ENCODE measurements at places on chromosomes 6 and 20.

- H3K36me3 ChIP-seq = no peaks in the 10 kb centered on the region
- H3K27me3 ChIP-seq = no peaks in the 10 kb centered on the region
- H3K27ac ChIP-seq = no peak overlapping the region
- DNase-seq = no peak
- no peak overlapping the region for H3K4me3 ChIP-seq
- H3K4me1 ChIP-seq = no peaks in the 10 kb centered on the region
These were observed 198.9 kb upstream of the SSTR4 start for GRCh38 chr20:22836211-22836610.

DNA sequence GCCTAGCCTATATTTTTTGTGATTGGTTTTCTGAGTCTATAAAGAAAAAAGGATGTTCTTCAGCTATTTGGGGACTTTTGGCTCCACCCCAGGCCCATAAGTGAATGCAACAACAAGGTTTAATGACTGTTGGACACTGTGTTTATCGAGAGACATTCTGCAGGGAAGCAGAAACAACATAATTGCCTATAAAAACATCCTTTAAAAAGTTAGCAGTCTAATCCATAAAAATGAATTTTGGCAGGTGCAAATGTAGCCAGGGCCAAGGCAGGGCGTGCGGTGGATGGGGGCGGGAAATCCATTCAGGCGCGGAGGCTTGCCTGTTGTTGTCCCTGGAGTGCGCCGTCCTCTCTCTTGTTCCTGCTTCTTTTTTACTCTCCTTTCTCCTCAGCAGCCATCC lies 99.3 kb downstream of the PAX1 start:
- no peaks in the 10 kb centered on the region for H3K27me3 ChIP-seq
- no peaks in the 10 kb centered on the region for H3K36me3 ChIP-seq
- no peak overlapping the region for H3K4me3 ChIP-seq
- DNase-seq = no peak

DNA sequence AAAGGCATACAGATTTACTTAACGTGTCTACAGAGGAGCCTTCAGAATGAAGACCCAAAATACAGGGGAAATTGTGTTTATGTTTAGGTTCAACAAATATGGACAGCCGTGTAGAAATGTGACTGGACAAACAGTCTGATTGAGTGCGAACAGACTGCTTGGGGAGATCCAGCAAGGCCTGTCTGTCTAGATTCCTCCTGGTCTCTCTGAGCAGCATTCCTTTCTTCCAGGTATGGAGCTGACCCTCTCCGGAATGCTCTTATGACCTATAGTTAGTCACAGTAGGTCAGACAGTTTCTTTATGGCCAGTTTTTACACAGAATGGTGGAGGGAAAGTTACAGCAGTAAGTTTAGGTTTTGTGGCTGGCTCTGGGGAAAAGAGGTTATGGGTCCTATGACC lies 9.0 kb downstream of the RIN2 start:
- no peak overlapping the region for H3K4me3 ChIP-seq
- no peak overlapping the region for H3K27ac ChIP-seq
- H3K36me3 ChIP-seq = no peaks in the 10 kb centered on the region
- no peak for DNase-seq
- H3K4me1 ChIP-seq = no peaks in the 10 kb centered on the region

DNA sequence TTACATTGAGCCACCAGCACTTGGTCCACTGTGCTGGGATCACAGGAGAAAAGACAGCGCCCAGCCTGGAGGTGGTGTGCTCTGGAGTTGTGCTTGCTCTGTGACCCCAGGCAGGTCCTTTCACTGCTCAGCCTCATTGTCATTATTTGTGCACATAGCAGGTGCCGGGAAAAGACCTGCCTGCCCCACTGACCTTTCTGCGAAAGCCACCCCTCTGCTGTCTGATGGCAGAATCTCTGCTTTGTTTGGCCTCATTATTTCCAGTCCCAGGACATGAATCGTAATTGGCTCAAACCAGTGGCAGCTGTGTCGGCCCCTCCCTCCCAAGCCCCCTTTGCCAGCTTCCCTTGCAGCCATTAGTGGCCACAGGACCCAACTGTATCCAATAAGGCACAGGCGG lies 185.2 kb upstream of the UST start:
- no peak overlapping the region for H3K27ac ChIP-seq
- DNase-seq = no peak

DNA sequence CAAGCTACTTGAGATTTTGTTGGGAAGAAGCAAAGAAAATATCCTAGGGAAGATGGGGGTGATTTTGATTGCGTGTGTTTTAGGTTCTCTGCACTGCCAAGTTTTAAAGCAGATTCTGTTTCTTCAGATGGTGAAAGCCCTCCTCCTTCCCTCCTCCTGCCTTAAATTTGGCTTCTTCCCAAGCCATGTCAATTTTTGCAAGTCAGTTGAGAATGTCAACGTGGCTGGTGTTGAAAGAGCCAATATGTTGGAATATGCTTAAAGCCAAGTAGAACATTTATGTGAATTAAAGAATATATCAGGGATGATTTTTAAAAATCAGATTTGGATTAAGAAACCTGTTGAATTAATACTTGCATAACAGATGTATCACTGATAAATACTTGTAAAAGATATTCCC lies 270.8 kb downstream of the ARID1B start:
- H3K4me1 ChIP-seq = no peaks in the 10 kb centered on the region
- DNase-seq = no peak
- no peak overlapping the region for H3K27ac ChIP-seq
- no peaks in the 10 kb centered on the region for H3K27me3 ChIP-seq
- peaks cover 4% of the 10 kb centered on the region for H3K36me3 ChIP-seq

DNA sequence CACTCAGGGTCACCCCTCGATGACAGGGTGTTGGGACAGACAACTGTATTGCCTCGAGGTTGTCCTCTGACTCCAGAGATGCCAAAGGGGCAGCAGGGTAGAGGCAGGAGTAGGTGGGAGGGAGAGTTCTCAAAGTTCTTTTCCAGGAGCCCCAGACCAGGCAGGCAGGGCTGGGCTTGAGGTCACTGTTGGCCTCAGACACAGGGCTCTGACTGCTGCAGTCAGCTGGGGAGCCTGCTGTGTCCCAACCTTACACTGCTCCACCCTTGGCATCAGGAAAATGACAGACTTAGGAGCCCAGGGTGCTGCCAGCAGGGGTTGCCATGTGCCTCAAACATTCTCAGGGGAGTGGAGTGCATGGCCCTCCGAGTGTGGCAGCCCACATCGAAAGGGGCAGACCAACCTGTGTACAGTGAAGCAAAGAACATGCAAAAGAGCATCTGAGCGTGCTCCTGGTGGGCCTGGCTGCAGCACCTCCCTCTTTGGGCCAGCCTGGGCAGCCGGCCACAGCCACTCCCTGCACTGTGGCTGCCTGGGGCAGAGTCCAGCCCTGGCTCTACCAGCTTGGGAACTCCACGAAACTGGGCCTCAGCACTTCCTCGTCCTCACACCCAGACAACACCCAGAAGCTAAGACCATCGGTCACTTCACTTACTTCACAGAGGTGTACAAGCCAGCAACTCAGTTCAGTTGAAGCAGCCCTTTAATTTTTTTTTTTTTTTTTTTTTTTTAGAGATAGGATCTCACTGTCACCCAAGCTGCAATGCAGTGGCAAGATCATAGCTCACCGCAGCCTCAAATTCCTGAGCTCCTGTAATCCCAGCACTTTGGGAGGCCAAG lies 24.0 kb downstream of the C6orf132 start:
- no peaks in the 10 kb centered on the region for H3K36me3 ChIP-seq
- H3K27me3 ChIP-seq = peaks cover 27% of the 10 kb centered on the region
- no peaks in the 10 kb centered on the region for H3K4me1 ChIP-seq

DNA sequence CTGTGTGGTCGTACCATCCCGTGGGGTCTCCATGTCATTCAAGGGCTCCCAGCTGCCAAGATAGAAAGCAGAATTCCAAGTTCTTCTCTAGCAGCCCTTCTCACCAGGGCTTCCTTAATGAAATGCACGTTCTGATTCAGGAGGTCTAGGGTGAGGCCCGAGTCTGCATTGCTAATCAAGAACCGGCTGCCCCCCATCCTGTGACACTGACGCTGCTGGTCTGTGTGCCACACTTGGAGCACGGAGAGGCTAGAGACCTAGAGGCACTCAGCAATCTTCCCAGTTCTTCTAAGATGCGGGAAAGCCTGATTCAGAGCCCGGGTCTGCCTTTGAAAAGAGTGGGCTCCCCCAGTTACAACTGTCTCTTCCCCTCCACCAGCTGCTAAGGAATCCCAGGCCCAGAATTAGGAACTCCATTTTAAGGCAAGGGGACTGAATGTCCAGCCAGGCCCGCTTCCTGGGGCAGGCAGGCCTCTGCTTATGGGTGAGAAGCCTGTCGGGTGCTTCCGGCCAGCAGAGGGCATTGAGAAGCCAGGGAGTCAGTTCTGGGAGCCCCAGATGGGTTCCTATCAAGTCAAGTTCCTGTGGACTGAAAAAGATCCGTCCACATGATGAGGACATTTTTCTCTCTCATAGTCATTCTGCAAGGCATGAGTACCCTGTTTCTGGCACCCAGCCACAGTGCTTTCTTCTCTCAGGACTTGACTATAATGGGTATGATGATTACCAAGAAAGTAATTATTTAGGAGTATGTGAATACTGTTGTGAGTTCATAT lies 69.8 kb upstream of the RIN2 start:
- H3K36me3 ChIP-seq = no peaks in the 10 kb centered on the region
- H3K27ac ChIP-seq = no peak overlapping the region
- no peak for DNase-seq
- H3K27me3 ChIP-seq = peaks cover 11% of the 10 kb centered on the region
- no peaks in the 10 kb centered on the region for H3K4me1 ChIP-seq

GRCh38 chr20:58647796-58648501 lies 3.1 kb upstream of the STX16 start:
- no peak overlapping the region for H3K27ac ChIP-seq
- H3K36me3 ChIP-seq = peaks cover 17% of the 10 kb centered on the region
- H3K27me3 ChIP-seq = peaks cover 6% of the 10 kb centered on the region
- peaks cover 11% of the 10 kb centered on the region for H3K4me1 ChIP-seq
- DNase-seq = no peak

- H3K36me3 ChIP-seq = peaks cover 7% of the 10 kb centered on the region
- no peaks in the 10 kb centered on the region for H3K4me1 ChIP-seq
- H3K27me3 ChIP-seq = no peaks in the 10 kb centered on the region
- DNase-seq = no peak
These were observed 32.6 kb upstream of the VSTM2L start for GRCh38 chr20:37870294-37870693.

GRCh38 chr6:46947497-46947896 lies 25.8 kb upstream of the ADGRF5 start:
- no peak overlapping the region for H3K27ac ChIP-seq
- H3K4me1 ChIP-seq = no peaks in the 10 kb centered on the region
- no peak for DNase-seq
- no peak overlapping the region for H3K4me3 ChIP-seq
- H3K27me3 ChIP-seq = no peaks in the 10 kb centered on the region

GRCh38 chr20:22720206-22720605 lies 135.8 kb upstream of the FOXA2 start:
- H3K27ac ChIP-seq = no peak overlapping the region
- H3K4me3 ChIP-seq = no peak overlapping the region
- DNase-seq = no peak
- H3K36me3 ChIP-seq = no peaks in the 10 kb centered on the region
- H3K4me1 ChIP-seq = no peaks in the 10 kb centered on the region
- H3K27me3 ChIP-seq = no peaks in the 10 kb centered on the region

- no peak for DNase-seq
- no peak overlapping the region for H3K4me3 ChIP-seq
- peaks cover 75% of the 10 kb centered on the region for H3K4me1 ChIP-seq
These were observed 70.5 kb upstream of the DUSP22 start for GRCh38 chr6:221531-222349.

DNA sequence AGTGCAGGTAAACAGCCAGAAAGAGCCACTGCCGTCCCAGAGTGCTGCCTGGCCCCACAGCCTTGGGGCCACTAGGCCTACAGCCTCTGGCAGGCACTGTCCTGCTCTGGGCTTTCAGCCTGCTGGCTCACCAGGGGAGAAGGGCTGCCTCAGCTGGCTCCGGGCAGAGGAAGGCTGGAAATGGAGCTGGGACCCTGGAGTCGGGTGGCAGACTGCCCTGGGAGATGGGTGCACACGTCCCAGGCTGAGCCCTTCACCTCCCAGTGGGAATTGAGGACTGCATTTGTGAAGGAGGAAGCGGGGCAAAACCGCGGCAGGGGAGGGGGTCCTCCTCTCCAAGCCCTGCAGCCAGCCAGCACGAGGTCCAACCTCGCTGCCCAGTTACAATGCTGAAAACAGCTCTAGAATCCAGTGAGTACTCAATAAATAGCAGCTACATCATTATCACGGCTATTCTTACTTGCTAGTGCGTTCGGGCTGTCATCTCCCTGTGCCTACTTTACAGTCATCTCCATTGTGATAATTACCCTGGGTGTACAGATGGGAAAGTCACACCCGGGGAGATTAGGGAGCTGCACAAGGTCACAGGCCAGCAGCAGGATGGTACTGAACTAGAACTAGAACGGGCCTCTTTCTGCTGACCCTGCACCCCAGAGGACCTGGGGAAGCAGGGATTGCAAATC lies 13.1 kb downstream of the ACSS1 start:
- H3K4me1 ChIP-seq = peaks cover 46% of the 10 kb centered on the region
- H3K27ac ChIP-seq = peak overlapping the region; percentile 75
- H3K27me3 ChIP-seq = no peaks in the 10 kb centered on the region
- no peak overlapping the region for H3K4me3 ChIP-seq
- peaks cover 20% of the 10 kb centered on the region for H3K36me3 ChIP-seq

All from activated naive CD4-positive, alpha-beta T cell treated with anti-CD3 and anti-CD28 coated beads, Interleukin-2, amount 10 ng/mL, durations not matched to agents 7 days and 5 days (primary cell).